Stimulated activated CD4-positive, alpha-beta T cell treated with anti-CD3 and anti-CD28 coated beads, TNF-alpha, amount 100 ng/mL, for 1 hour (primary cell): ENCODE measurements at places on chromosomes 2 and 18.

DNA sequence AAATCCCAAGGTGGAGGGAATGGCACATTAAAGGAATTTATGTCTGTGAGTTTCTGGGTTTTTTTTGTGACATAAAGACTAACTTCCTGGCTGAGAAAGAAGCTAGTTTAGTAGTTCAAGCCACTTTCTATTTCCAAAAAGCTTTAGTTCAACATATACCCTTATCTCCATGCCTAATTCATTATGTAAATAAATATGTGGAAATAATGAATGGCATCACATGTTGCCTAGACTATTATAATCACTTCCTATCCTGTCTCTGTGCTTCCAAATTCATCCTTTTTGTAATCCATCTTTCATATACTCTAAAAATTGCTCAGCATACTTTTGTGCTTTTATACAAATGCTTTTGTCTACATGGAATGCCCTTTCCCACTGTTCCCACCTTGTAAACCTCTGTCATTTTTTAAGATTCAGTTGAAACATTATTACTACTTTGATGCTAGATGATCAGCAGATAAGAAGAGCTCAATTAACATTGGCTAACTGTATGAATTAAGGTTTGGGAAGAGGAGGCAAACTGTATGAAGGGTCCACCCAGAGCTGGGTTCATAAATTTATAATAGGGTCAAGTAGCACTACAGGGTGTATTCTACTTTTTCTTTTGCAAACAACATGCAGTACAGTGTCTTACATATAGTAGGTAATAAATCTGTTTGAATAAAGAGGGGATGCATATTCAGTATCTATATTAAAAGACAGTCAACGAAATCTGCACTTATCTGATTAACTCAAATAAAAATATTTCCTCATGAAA is 61.7 kb upstream of the MTIF2 start:
- DNase-seq = no peak

DNA sequence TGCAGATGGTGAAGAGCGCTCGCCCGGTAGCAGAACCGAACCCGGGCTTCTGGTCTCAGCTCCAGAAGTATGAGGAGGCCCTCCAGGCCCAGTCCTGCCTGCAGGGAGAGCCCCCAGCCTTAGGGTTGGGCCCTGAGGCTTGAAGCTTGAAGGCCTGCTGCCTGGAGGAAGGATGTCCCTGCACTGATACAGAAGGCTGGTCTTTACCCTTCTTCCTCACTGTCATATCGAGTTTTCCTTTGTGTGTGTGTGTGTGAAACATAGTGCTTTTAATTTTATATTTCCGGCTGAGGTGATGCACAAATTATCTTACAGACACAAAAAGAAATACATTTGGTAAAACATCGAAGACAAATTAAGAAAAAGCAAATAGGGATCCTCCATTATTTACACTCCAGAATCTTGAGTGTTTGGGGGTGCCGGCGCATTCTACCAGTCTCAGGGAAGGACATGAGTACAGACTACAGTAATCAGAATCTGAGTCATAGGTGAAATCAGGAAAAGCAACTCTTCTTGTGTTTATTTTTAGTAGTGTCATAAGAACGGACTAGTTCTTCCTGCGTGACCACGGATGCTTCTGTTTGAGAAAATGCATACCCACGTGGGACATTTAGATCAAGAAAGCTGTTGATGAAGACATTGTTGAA is 1.3 kb downstream of the DUSP28 start:
- no peak for DNase-seq

GRCh38 chr18:40939656-40940515 is 1015.1 kb upstream of the PIK3C3 start:
- no peak for DNase-seq

DNA sequence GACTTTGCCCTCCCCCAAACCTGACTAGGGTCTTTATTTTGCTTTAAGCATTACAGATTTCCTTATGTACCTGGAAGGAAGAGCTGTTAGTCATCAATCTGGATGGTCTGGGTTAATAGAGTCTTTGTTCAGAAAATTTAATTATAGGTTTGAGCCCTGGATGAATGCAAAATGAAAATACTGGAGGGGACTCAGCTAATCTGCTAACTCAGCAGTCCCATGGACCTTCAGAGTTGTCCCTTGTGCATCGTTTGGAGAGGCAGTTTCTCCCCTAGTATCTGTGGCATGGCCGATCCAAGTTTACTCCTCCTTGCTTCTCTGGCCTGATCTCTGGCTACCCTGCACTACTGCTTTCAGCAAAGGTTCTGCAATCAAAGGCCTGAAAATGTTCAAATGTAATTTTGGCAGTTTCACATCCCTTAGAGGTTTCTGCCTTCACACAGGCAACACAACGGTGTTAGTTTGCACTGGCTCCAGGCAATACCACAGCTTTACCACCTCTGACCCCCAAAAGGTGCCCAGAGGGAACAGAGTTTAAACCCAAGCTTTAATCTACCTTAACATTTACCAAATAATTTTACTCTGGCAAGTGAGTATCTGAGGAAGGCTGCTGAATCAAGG is 134.3 kb downstream of the THADA start:
- no peak for DNase-seq

DNA sequence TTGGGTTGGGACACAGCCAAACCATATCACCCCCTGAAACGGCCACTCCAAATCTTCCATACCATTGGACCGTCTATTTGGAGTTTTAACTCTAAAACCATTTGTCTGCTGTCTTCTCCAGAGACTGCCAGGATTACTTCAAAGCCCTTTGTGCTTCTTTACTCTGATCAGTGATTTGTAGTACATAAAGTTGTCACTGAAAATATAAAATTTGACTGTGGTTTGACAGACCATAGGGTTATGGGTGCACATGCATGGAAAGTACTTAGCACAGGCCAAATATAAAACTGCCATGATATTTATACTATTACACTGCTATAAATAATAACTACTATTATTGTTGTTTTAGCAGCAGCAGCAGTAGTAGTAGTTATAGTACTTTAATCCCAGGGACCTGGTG is 53.7 kb upstream of the AQP4 start:
- no peak for DNase-seq

GRCh38 chr2:36478999-36479398 is 119.0 kb downstream of the FEZ2 start:
- no peak for DNase-seq

DNA sequence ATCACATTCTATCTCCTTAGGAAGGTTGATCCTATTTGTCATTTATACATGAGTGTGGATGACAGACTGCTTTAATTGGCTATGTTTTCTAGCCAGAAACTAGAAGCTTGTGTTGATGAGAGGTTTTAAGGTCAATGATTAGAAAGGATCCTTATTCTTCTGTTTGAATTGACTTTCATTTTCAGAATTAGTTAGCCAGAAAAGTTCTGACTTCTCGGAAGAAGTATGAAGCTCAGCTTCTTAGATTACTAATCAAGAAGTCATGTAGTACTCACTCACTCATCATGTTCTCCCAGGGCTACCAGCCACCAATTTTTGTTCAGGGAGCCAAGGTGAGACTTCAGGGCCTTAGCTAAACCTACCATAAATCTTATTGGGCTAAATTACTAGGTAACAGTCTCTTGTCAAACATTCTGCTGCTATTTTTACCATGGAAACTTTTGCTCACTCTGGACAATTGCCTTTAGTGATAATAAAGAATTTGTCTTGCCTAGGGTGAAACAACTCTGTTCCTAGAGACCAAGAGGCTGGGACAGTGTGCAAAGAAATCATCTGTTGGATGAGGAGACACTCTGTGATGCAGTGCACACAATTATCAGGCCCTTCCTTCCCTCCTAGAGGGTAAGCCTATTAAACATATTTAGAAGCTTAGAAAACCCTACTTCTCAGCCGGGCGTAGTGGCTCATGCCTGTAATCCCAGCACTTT is 111.6 kb upstream of the DNMT3A start:
- DNase-seq = no peak

- no peak for DNase-seq
Measured at GRCh38 chr2:64837925-64838641, 151.1 kb upstream of the SLC1A4 start.

DNA sequence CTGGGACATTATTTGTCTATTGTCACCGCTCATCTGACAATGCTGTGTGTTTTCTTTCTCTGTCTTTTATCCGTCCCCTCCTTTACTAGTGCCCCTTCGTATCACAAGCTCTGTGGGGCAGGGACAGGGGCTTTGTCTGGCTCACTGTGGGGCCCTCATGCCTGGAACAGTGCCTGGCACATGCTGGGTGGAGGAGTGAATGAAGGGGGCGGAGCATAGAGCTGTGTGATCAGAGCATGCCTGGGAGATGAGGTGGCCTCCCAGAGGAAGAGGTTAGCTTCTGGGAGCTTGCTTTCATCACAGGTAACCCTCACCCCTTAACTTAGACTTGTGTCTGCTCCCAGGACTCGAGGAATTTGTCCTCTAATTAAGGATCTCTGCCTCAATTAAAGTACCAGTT is 16.4 kb downstream of the MTCL1 start:
- no peak for DNase-seq

GRCh38 chr2:88521445-88522073 is 69.1 kb upstream of the FOXI3 start:
- DNase-seq = no peak

GRCh38 chr2:128841803-128842202 is 523.1 kb upstream of the HS6ST1 start:
- no peak for DNase-seq

DNA sequence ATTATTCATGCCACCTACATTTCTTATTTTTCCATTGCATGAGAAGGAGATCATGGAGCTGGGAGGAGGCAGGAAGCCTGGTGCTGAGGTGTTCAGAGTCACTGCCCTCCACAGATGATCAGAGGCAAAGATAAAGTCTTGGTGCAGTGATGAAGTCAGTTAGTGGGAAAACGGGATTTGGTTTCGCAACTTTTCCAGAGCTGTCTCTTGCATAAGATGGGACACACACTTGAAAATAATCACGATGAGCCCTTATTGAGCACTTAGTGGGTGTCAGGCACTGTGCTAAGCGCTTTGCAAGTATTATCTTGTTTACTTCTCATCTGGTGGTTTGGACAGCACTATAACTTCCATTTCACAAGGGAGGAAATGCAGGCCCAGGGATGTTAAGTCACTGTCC is 222.1 kb upstream of the SMAD2 start:
- DNase-seq = no peak

DNA sequence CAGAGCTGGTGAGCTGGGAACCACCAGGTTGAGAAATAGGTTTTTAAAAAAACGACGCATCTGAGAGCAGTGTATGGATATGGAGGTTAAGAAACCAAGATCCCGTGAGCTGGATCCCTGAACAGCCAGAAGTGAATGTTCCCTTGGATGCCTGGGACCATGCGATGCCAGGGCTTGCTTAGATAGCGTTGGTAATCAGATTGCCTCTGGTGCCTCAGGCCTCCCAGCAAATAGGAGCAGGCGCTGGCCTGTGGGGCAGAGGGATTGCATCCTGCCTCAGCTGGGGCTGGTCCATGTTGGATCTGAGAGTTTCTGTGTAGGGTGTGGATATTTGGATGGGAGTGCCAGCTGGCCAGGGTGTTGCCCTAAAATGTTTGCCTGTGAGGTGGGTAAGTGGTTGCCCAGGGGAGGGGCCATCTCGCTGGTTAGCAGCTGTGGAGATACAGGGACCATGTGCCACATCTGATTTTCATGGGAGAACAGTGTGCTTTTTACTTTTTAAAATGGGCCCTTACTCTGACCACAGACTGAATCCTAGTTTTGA is 80.8 kb upstream of the MCFD2 start:
- no peak for DNase-seq

GRCh38 chr2:55771612-55772011 is 78.0 kb upstream of the PNPT1 start:
- no peak for DNase-seq

- DNase-seq = no peak
Measured at GRCh38 chr2:8682719-8683667, 1.1 kb downstream of the ID2 start.

DNA sequence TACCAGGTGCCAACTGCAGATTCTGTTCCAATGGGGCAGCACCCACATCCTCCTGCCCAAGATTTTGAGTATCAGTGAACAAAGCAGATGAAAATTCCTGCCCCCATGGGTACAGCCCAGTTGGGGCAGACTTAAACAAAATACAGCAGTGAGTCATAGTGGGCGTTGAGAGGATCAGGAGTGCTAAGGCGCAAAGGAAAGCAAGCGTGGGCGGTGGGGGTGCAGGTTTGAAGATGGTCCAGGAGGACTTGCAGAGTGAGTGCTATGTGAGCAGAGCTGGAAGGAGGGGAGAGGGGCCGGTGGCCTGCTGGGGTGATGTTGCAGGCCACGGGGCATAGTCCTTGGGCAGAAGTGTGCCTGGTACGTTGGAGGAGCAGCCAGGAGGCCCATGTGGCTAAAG is 24.7 kb downstream of the STEAP3 start:
- DNase-seq = no peak

GRCh38 chr2:85064927-85065577 is 68.1 kb upstream of the TCF7L1 start:
- DNase-seq = no peak

DNA sequence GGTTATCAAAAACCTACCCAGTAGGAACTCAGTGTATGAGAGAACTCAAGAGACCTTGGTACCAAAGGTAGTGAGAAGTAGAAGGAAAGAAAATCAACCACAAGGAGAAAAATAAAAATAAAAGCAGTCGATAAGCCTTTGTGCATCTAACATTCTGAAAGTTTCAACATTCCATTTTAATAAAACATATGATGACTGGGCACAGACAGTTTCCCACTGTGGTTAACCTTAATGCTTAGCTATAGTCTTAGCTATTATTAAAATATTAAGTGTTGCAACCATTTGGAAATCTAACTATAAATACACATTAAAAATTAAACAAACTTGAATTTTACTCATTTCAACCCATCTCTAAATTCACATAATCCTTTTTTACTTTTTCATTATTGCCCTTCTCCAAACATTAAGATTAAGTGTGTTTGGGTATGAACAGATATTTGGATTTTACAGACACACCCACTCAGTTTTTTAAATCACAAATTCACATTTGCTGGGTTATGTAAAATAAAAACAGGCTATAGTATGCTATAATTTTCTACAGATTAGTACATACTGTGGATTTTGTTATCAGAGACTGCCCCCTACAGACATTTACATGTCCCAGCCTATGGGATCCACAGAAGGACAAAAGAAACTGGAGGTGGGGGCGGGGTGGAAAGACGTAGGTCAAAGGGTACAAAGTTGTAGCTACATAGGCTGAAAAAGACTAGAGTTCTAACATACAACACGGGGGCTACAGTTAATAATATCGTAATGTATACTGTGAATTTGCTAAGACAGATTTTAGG is 32.8 kb downstream of the SRBD1 start:
- no peak for DNase-seq

- no peak for DNase-seq
Measured at GRCh38 chr2:96225016-96225533, 16.4 kb upstream of the STARD7 start.

- no peak for DNase-seq
Measured at GRCh38 chr2:110770959-110771431, 38.6 kb downstream of the ACOXL start.

- no peak for DNase-seq
Measured at GRCh38 chr2:68044099-68044498, 18.7 kb downstream of the C1D start.

GRCh38 chr2:20925265-20925889 is 102.5 kb upstream of the LDAH start:
- DNase-seq = no peak

- no peak for DNase-seq
Measured at GRCh38 chr2:96788442-96789244, 27.4 kb upstream of the CNNM3 start.

GRCh38 chr2:73176881-73177644 is 25.3 kb upstream of the NOTO start:
- peak; percentile 59 for DNase-seq

- DNase-seq = no peak
Measured at GRCh38 chr2:219739866-219740440, 112.5 kb downstream of the SLC4A3 start.

GRCh38 chr2:113915082-113915819 is 25.4 kb downstream of the ACTR3 start:
- no peak for DNase-seq

GRCh38 chr2:655626-656025 is 21.6 kb downstream of the TMEM18 start:
- DNase-seq = no peak
